AG04450 (cell line): ENCODE measurements at places on chromosomes 6 and 20.

DNA sequence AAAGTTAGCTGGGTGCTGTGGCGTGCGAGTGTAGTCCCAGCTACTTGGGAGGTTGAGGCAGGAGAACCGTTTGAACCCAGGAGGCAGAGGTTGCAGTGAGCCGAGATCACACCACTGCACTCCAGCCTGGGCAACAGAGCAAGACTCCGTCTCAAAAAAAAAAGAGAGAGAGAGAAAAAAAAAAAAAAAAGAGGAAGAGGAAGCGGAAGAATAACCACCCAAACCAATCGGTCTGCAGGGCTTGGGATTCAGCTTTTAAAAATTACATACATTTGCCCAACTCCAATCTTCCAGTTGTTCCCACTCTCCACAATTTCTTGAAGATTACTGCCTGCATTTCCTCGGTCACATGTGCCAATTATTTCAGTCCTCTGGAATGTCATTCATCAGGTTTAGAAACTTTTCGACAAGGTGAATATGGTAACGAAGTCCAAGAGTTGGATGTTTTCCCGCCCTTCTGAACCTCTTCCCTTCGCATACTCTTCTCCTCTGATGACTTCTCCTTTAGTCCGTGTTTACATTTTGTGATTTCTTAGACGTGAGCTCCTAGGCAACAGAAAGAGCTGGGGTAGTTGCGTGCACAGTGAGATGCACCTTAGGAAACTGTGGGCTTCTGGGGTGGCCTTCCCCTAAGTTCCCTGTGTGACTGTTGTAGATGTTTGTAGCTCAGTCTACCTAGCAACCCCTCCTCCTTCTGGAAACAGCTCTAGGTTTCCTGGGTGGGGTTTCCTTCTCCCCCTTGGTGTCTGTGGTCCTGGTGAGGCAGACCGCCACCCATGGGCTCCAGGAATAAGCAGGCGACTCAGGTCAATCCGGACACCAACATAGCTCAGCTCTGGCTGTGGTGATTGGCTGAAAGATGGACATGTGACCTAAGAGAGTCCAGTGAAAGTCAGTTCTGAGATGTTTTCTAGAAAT lies 63.0 kb upstream of the NCOA3 start:
- no peak for DNase-seq

DNA sequence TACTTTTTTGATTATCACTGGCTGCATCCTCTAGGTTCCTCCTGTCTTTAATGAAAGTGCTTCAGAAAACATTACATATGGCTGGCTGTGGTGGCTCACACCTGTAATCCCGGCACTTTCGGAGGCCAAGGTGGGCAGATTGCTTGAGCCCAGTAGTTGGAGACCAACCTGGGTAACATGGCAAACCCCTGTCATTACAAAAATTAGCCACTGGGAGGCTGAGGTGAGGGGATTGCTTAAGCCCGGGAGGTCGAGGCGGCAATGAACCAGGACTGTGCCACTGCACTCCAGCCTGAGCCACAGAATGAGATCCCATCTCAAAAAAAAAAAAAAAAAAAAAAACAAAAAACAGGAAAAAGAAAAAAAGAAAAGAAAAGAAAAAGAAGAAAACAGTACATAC lies 35.3 kb downstream of the BEND3 start:
- DNase-seq = no peak

GRCh38 chr20:58401162-58401561 lies 12.1 kb downstream of the VAPB start:
- no peak for DNase-seq

GRCh38 chr20:46746956-46747526 lies 37.6 kb downstream of the SLC2A10 start:
- DNase-seq = no peak

- no peak for DNase-seq
Measured at GRCh38 chr6:167292301-167293087, 1.4 kb downstream of the UNC93A start.

- DNase-seq = no peak
Measured at GRCh38 chr20:16953858-16954257, 205.7 kb downstream of the OTOR start.

DNA sequence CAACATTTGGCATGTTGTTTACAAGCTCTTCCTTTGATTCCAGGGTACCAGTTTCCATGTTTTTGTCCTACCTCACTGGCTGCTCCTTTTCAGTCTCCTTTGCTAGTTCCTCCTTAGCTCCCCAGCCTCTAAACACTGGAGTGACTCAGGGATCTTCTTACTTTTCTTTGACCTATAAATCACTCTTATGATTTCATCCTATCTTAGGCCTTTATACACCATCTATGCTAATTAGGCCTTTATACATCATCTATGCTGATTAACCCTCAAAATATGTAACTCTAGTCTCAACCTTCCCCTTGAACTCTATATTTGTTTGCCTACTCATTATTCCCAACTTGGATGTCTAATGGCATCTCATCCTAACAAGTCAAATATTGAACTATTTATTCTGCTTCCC lies 9.5 kb downstream of the TMEM30A start:
- DNase-seq = peak; percentile 70

GRCh38 chr20:60509407-60509806 lies 551.2 kb downstream of the CDH26 start:
- DNase-seq = no peak

- peak; percentile 95 for DNase-seq
Measured at GRCh38 chr6:166046226-166046625, 121.4 kb downstream of the TBXT start.

DNA sequence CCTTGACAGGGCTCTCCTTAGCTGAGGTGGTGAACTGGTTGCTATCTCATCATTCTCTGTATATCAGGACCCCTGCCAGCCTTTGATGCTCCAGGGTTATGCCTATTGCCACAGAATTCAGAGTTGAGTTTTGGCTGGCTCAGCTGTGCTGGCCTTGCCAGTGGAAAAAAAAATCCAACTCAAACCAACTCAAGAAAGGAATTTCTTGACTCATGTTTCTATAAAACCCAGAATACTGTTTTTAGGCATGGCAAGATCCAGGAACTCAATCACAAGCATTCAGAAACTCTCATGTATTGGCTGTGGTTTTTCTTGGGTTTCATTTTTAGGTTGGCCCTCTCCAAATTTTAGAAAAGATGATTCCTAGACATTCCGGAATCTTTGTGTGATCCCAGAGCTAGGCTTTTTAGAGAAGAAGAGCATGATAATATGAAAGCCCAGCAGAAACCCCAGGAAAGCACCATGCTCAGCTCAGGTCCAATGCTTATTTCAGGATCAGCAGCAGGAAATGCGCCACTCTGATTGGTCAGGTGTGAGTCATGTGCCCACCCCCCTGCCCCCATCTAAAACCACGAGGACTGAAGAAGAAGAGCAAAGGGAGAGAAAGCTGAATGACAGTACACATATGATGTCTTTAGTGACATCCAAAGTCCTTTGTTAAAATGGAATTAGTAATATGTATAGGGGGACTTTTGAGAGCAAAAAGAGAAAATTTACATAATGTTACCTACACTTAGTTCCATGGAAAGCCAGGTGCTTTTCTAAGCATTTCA lies 122.9 kb downstream of the RNF144B start:
- no peak for DNase-seq

- DNase-seq = peak; percentile 38
Measured at GRCh38 chr6:148367411-148368024, 24.9 kb downstream of the SASH1 start.

- DNase-seq = no peak
Measured at GRCh38 chr6:126170978-126171382, 168.9 kb upstream of the CENPW start.

DNA sequence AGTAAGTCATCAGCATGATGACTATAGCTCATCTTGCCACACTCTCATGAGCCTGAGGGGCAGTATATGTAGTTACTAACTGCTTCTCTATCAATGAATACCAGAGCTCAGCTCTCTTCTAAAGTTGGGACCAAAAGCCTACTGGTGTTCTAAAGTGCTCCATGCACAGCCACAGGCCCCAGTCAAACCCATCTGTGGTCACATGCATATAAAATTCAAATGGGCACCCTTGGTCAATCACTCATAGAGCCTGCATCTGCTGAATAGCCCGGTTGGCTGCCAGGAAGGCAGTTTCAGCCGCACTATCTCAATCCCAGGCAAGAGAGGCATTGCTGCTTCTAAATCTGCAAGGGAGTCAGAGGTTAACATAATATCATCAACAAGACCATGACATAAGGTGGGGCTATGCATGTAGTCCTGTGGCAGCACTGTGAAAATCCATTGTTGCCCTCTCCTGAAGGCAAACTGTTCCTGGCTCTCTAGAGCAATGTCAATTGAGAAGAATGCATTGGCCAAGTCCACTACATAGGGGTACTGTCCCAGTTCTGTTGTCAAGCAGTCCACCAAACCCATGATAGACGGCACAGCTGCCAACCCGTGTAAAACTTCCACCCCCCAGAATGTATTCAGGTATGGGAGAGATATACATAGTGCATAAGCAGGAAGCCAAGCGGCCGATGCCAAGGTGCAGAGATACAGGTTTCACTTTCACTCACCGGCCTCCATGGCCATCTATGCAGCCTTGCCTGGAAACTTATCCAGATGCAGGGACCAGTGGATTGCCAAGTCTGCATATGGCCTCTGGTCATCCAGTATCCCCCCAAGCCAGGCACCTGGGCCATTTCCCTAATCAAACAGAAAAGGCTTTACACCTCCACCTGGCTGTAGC lies 76.2 kb downstream of the ALDH8A1 start:
- DNase-seq = no peak

DNA sequence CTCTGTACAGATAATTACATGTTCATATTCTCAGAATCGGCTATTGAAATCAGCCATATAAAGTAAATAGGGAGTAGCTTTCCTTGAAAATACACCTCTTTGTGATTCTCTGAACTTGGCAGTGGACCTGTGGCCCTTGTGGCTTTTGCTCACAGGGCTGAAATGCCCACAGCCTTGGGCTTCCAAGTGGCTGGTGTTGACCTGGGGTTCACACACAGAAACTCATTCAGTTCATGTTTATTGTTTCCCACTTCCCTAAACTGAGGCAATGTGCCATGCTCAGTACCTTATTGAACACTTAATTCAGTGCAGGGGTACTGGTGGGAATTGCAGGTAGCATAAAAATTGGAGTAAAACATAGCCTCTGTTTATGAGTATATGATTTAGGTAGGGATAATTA lies 19.1 kb upstream of the TULP4 start:
- no peak for DNase-seq

GRCh38 chr6:94300424-94301144 lies 881.2 kb upstream of the EPHA7 start:
- DNase-seq = no peak

DNA sequence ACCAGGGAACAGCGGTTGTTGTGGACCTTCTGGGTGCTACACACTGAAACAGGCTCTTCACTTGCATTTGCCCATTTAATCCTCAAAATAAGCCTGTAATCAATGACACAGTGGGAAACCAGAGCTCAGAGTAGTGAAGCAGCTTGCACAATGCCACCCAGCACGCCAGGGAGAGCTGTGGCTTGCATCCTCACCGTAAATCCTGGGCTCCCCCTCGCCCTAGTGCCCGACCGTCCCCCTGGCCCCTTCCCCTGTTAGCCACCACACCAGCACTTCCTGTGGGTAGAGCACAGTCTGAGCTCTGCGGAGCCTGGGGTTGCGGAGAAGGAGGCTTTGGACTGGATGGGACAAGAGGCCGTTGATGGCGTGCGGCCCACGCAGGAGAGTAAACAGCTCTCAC lies 14.5 kb downstream of the VSTM2L start:
- DNase-seq = no peak

- DNase-seq = no peak
Measured at GRCh38 chr6:72792692-72793091, 170.8 kb downstream of the KCNQ5 start.

- no peak for DNase-seq
Measured at GRCh38 chr20:51462566-51463276, 79.8 kb downstream of the NFATC2 start.

- DNase-seq = no peak
Measured at GRCh38 chr20:23697947-23698346, 9.1 kb upstream of the CST4 start.

- no peak for DNase-seq
Measured at GRCh38 chr6:167956983-167957492, 40.4 kb upstream of the KIF25 start.

- no peak for DNase-seq
Measured at GRCh38 chr6:9484686-9485085, 930.2 kb downstream of the TFAP2A start.

GRCh38 chr20:43983359-43983758 lies 68.7 kb downstream of the TOX2 start:
- DNase-seq = no peak

GRCh38 chr6:49524541-49524940 lies 24.8 kb downstream of the GLYATL3 start:
- no peak for DNase-seq

DNA sequence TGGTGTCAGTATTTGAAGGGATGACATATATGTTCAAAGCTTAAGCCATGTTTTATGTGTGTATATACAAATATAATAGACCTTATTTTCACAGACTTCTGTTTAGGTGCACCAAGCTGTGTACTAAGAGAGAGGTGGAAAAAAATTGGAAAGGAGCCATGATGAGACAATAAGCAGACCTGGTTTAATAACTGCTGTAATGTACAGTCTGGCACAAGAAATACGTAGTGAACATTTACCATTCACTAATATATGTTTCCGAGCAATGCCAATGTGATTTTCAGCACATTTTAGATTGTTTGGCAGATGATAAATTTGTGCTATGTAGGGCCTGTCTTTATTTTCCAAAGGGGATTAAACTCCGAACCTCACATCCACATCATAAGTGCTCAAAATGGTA lies 116.3 kb downstream of the KHDC1L start:
- no peak for DNase-seq

DNA sequence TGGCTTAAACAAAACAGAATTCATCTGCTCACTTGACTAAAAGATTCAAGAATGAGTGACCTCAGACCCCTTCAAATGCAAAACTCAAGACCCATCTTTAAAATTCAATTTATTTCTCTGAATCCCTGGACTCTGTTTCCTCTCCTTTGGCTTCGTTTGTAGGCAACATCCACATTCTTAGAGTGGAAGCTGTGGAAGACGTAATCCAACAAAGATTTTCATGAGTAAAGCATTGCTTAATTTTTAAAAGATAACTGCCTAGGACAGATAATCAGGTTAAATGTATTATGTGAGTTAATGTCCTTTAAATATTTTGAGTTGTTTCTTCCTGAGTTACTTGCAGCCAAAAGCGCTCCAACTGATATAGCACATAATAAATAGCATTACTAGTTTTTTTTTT lies 164.5 kb downstream of the ZMYND8 start:
- no peak for DNase-seq

DNA sequence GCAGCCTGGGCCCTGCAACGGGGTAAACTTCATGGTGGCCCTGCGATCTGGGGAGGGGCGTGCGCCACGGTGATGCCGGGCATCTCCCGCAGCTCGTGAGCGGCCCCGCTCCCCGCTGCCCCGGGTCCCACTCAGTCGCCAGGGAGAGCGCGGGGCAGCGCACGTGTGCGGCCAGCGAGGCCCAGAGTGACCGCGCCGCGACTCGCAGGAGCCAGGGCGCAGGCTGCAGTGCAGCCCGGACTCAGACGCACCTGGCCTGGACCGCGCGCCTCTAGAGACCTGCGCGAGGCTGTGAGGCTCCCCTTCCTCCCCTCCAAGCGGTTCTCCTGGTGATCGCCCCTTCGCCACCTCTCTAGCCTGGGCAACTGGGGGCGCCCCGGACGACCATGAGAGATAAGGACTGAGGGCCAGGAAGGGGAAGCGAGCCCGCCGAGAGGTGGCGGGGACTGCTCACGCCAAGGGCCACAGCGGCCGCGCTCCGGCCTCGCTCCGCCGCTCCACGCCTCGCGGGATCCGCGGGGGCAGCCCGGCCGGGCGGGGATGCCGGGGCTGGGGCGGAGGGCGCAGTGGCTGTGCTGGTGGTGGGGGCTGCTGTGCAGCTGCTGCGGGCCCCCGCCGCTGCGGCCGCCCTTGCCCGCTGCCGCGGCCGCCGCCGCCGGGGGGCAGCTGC lies 652 bp downstream of the BMP6 start:
- no peak for DNase-seq
